ENCODE measurements at places on chromosomes 3 and 15. TPM values are rescaled to one million over a fixed set of nuclear protein-coding genes. Genes with fewer than 3 reads are reported as not detected.

The PHLDB2 gene
- 96.5 TPM for polyA plus RNA-seq

The PSMD6 gene
- polyA plus RNA-seq: 112 TPM

DNA sequence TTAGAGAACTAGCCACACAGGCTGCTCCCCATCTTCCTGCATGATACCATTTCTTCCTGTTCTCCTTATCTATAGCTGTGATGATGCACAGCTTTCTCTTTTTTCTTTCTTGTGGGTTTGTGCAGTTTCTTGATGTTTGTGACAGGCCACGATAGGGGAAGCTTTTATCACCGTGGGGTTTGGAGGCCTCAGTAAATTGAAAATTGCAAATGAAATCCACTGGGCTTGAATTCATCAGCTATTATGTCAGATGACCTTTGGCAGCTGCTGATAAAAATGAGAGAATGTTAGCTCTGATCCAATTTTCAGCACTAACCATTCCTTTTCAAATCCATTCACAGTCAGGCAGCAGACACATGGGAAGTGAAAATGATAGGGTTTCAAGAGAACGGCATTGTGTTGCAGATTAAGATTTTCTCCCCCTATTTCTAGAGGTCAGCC, 176.9 kb upstream of the SOX2 start:
- no peak for DNase-seq

DNA sequence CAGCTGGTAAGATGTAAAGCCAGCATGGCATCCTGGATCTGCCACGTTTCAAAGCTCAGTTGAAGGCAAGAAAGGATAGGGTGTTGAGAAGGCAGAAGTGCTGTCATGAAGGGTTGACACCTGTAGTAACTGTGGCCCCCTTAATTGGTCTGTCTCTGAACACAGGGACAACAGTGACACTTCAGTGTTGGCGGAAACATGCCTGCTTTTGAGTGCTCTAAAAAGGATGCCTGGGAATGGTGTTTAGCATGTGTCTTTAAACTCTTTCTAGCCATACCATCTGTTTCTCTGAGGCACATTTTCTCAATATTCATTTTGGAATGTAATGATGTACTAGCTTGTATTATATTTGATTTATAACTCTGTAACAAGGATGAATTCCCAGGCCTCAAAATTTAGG, 42.1 kb downstream of the PLS1 start:
- no peak for DNase-seq
